ENCODE measurements at places on chromosomes 11 and 22.

DNA sequence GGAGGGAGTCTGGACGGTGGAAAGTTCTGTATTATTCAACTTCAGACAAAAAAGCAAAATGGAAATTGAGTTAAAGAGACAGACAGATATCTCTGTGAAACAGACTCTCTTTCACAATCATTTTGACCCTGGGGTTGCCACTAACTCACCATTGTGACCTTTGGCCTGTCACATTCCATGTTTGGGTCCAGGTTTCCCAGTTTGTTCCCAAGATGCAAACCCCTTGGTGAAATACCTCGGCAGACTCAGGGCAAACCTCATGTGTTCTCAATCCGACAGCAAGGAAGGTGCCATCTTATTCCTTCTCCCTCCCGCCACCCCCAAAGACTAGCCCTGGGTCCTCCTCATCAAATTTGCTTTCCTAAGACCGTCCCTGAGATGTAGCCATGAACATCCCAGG, 41.8 kb downstream of the GALNT18 start:
- peak; percentile 22 for DNase-seq

- no peak for DNase-seq
These were observed 1036.0 kb downstream of the OPCML start for GRCh38 chr11:132496341-132496740.

- no peak for DNase-seq
These were observed 18.5 kb downstream of the SLC22A12 start for GRCh38 chr11:64609436-64610047.

- no peak for DNase-seq
These were observed 4.7 kb downstream of the TANGO2 start for GRCh38 chr22:20025401-20026203.

DNA sequence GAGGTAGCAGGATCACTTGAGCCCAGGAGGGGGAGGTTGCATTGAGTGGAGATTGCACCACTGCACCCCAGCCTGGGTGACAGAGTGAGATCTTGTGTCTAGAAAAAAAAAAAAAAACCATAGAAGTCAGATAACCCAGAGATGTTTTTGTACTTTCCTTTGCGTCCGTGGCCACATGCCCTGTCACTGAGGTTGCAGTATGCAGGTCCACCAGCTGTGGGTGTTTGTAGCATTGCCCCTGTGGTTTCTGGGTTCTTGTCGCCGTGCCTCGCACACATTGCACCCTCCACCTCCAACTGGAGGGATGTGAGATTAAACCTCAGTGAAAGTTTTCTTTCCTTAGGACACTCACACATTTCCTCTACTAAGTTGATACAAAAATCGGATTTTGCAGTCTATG, 70.3 kb downstream of the TNRC6B start:
- DNase-seq = no peak

DNA sequence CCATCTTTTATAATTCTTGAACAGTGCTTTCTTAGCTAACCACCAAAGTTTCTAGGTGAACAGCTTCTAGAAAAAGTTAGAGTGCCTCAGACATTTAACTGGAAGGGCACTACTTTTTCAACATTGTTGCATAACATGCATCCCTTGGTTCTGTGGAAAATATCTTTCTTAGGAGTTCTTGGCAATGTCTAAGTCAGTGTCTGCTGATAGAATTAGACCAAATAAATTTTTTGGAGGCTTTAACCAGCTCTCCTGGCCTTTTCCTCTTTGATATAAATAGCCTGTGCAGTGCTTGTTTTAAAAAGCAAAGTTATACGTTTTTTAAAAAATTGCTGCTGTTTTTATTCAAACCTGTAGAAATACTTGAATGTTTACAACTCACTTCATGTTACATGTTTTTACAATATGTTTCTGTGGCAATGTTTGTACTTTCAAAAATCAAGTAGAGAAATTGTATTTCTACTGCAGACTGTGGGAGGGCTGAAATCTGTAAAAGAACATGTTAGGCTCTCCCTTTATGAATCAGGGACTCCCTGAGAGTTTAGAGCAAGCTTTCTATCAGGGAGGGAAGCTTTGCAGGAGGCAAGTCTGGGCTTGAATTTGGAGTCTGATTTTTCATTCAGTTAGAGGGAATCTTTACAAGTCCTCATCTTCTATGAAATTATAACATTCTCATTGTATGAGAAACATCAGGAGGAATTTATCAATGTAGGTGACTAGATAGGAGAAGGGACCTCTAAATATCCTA, 16.3 kb upstream of the PANX1 start:
- no peak for DNase-seq

DNA sequence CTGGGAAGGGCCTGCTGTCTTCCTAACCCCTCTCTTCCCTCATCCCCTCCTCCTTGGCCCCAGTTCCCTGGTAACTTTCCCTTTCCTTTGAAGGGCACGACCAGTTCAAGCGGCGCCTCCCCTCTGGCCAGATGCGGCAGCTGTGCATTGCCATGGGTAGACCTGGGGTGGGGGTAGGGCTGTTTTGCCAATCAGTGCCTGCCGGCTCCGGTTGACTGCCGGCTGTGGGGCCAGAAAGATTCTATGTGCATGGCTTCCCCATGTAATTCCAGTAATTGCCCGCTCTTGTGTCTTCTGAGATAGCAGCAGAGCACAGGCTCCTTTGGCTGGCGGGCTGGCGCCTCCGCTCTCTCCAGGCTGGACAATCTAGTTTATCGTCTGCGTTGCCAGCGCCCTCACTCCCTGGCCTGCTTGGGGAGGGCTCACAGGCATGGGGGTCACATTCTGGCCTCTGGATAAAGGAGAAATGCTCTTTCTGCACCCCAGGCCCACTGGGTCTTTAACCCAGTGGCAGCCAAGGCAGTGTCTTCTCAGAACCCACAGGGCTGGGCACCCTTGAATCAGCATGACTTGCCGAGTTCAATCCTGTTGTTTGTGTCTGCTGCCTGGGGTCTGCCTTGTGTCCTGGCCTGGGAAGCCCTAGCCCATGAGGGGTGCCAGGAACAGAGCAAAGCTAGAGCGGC, 9.4 kb downstream of the SIDT2 start:
- peak; percentile 35 for DNase-seq

GRCh38 chr22:30610299-30610698, 3.3 kb downstream of the TCN2 start:
- no peak for DNase-seq

GRCh38 chr11:37002831-37003230, 404.8 kb upstream of the RAG2 start:
- no peak for DNase-seq

- DNase-seq = no peak
These were observed 60.6 kb upstream of the RDX start for GRCh38 chr11:110356762-110357671.

- no peak for DNase-seq
These were observed 1269.3 kb upstream of the CNTN5 start for GRCh38 chr11:97751405-97751804.

GRCh38 chr11:70297341-70297740, 26.9 kb downstream of the PPFIA1 start:
- DNase-seq = no peak

GRCh38 chr22:50612528-50613221, 12.1 kb downstream of the MAPK8IP2 start:
- peak; percentile 71 for DNase-seq

DNA sequence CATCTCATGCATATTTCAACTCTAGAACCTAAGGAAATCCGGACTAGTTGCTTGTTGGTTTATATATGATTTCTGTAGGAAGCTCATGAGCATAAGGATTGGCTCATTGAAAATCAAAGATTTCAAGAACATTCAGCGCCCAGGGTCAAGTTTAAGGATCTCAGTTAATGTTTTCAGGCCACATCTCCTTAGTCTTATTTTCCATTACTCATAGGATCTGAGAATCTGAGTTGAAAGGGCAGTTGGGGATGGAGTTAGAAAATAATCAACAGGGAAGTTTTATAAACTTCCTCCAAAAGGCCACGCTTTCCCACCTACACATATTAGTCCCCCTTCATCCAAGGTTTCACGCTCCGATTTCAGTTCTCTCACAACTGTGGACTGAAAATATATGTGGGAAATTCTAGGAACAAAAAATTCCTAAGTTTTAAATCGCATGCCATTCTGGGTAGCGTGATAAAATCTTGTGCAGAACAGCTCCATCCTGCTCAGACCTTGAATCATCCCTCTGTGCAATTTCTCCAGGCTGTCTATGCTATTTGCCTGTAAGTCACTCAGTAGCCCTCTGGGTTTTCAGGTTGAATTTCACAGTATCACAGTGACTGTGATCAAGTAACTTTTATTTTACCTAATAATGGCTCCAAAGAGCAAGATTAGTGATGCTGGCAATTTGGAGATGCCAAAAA, 160.2 kb downstream of the KIRREL3 start:
- no peak for DNase-seq

GRCh38 chr11:125768336-125769046, 10.1 kb downstream of the PATE2 start:
- no peak for DNase-seq

- DNase-seq = peak; percentile 83
These were observed 32.1 kb upstream of the PRODH start for GRCh38 chr22:18968011-18968749.

- no peak for DNase-seq
These were observed 87.8 kb upstream of the BMAL1 start for GRCh38 chr11:13189561-13190426.

GRCh38 chr11:127274328-127274676, 273.7 kb upstream of the KIRREL3 start:
- DNase-seq = no peak

DNA sequence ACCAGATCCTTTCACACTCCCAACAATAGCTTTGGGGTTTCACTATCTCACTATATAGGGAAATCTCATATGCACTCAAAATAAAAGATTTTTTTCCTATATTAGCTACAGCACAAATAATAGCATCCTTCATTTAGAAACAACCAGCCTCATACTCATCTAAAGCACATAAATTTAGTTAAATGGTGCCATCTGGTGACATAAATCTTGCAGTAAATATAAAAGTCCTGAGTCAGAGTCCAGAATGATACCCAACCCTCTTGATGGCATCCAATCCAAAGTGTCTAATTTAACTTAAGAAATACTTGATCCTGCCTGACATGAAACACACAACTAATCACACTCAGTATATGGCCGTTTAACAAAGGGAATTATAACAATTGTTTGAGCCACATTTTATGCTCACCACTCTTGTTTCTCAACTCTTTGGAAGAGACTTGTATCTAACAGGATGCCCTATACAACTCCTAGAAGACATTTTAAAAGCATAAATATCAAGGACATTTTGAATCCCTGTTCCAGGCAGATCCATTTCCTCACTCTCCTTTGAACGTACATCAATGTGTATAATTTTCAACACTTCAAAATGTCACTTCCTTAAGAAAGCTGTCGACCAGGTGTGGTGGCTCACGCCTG, 36.2 kb downstream of the DLG2 start:
- no peak for DNase-seq

DNA sequence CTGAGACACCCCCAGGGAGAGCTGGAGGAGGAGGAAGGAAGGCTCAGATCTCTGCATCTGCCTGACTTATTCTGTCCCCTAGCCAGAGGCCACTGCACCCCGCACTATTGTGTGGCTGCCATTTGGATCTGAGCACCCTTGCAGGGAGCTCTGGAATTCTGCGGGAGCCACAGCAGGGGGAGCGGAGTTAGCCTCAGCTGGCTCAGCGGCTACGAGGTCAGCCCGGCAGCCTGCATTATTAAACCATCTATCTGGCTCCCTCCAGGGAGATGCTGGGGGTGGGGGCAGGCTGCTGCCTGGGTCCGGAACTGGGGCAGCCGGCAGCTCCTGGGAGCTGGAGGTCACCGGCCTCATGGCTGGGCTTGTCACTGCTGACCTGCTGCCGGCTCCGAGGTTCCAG, 6.5 kb upstream of the ELFN2 start:
- no peak for DNase-seq
